SW 1271 (cell line): ENCODE measurements at places on chromosomes 4 and X.

DNA sequence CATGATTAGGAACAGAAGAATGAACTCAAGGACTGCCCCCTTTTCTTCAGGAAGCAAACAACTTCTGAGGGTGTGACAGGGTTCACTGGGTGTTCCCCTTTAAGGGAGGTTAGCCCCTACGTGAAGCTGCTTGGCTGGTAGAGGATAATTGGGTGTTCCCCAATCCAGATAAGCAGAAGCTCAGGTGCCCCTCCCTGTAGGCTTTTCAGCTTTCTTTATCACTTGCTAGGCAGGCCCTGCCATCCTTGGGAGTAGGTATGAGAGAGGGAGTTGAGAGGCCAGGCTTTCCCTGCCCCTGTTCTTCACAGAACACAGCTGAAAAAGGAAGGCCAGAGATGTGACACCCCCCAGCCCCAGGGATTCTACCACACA is 44.2 kb downstream of the RTL9 start:
- no peak for DNase-seq

DNA sequence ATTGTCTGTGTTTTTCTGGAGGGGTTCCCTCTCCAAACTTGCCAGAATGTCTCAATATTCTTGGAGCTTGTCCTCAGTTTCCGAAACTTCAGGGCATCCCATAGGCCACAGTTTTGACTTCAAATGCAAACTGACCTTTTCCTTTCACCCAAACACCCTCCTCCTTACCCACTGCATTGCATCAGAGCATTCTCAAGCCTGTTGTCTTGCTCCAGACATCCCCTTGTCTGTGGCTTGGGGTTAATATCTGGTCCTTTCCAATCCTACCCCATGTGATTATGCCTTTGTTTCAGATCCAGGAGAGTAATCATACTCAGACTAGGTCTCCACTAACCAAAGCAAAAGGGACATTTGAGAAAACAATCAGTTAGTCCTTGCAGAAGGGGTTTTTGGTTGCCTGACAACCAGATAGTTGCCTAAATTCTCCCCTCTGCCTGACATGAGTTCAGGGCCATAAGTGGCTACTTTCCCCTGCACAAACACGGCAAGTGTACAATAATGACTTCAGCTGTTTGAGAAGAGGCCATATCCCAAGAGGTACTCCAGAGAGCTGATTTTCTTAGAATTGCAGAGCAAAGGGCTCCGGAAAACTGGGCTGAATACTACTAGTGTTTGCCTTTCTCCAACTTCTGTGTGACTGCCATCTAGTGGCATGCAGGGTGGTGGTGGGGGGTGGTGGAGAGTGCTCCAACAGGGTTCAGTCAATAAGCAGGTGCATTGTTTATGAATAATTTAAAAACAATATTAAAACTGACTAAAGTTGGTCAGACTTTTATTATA is 130.2 kb downstream of the CHRDL1 start:
- no peak for DNase-seq

GRCh38 chr4:137124278-137124932 is 407.9 kb downstream of the PCDH18 start:
- DNase-seq: no peak

- no peak for DNase-seq
These were observed 228.7 kb downstream of the OPHN1 start for GRCh38 chrX:68204521-68205038.

GRCh38 chr4:185404031-185404430 is 7.4 kb downstream of the ANKRD37 start:
- no peak for DNase-seq

DNA sequence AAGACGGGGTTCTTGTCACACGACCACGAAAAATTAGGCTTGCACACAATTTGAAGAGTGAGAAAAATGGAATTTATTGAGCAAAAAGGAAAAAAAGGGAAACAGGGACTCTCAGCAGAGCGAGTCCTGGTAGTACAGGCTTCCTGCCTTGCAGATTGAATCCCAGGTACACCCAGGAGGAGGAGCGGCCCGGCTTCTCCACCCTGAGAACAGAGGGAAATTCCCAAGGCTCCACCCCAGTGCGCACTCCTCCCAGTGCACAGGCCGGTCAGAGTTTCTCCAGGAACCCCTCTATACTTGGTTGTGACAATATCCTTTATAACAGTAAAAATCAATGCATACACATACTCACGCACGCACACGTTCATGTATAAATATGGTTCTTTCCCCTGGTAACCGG is 22.0 kb downstream of the SLC4A4 start:
- DNase-seq: no peak

DNA sequence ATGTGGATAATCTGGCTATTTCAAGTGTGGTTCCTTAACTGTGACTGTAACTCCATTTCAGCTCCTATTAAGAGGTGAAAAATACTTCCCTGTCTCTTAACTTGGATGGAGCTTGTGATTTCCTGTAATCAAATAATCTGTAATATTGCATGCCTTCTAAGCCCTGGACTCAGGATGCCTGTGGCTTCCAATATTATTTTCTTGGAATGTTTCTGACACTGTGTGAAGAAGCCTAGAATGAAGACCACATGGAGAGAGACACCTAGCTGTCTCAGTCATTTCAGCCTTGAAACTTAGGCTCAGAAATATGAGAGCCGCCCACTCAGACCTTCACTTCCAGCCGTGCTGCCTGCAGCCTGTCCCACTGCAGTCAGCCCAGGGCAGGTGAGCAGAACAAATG is 544.3 kb downstream of the TRIML1 start:
- DNase-seq: no peak

DNA sequence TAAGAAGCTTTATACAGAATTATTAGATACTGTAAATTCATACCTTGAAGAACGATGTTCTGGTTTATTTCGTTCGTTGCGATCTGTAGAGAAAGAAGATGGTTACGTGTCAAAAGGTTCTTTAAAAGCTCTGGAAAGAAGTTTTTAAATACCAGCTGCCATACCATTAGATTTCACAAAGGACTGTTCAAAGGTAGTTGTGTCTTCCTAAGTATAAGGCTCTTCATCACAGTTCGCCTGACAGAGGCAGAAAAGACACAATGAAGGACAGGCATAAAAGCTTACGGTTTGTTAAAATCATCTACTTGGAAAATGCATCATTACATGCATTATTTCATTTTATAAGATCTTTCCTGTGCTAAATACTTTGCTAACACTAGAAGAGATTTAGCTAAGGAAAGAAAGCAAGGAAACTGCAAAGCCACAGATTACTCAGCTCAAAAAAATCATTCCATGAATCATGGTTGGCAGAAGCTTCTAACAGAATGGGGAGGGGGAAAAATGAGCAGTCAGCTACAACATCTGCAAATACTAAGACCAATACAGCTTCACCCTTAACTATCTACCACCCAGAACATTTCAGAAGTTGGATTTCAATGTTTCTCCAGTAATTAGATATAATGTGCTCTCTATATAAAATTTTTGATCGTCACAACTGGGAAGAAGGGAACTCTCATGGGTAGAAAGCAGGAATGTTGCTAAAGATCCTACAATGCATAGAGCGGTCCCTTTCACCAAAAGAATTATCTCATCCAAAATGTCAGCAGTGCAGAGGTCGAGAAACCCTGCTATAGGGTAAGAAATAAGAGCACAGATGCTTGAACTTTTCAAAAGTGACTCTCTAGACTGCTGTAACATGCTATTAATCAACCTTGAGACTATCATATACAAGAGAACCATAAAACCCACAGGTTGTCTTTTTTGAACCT is 50.7 kb upstream of the PRSS48 start:
- peak; percentile 55 for DNase-seq

- no peak for DNase-seq
These were observed 103.8 kb upstream of the LEF1 start for GRCh38 chr4:108272561-108272960.

DNA sequence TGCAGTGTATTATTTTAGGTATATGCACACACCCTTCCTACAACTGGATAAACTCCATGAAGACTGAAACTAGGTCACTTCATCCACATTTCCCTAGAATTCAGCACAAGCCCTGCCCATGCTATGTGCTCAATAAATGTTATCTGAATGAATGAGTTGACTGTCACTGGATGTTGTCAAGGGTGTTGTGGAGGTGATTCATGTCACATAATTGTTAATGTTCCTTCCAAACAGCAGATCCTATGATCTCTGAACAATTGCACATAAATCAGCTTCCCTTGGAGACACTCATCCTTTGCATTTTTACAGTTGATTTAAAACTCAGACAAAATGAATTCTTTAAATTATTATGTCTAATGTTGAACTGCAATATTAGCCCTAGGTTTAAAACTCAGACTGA is 154.7 kb downstream of the TSPAN5 start:
- DNase-seq: no peak

GRCh38 chrX:80879143-80879542 is 69.5 kb upstream of the BRWD3 start:
- no peak for DNase-seq

- DNase-seq: no peak
These were observed 1453.4 kb downstream of the STIM2 start for GRCh38 chr4:28313729-28314713.

GRCh38 chrX:30824275-30824674 is 64.8 kb downstream of the TAB3 start:
- DNase-seq: no peak

GRCh38 chr4:180363815-180364214 is 1879.4 kb upstream of the TENM3 start:
- DNase-seq: no peak

DNA sequence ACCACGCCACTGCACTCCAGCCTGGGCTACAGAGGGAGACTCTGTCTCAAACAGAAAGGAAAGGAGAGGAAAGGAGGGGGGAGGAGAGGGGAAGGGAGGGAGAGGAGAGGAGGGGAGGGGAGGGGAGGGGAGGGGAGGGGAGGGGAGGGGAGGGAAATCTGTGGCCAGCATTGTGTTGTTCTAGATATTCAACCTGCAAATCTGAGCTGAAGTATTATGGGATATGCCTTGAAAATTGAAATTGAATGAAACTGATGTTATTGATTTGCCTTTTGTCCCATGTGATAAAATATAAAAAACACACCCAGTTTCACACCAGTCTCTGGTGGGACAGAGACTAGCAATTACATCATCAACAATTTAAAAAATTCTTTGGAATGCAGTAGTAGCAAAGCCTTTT is 1.5 kb downstream of the SMIM31 start:
- no peak for DNase-seq

DNA sequence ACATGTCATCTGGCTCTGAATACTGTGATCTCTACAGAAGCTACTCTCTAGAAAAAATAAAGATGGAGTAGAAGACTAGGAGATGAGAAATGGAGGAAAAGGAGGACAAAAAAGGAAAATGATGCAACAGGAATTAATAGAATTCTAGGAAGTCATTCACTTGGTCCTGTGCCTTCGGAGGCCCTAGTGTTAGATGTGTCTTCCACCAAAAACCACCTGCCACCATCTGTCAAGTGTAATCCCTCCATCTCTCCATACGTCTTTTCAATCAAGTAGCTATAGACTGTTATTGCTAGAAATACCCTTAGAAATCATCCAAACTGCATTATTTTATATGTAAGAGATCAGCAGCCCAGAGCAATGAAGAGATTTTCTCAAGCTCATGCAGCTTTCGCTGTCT is 2.9 kb upstream of the RAB41 start:
- no peak for DNase-seq

- DNase-seq: no peak
These were observed 31.6 kb upstream of the MRFAP1 start for GRCh38 chr4:6608758-6609414.

GRCh38 chr4:11446155-11446811 is 17.6 kb upstream of the HS3ST1 start:
- no peak for DNase-seq

DNA sequence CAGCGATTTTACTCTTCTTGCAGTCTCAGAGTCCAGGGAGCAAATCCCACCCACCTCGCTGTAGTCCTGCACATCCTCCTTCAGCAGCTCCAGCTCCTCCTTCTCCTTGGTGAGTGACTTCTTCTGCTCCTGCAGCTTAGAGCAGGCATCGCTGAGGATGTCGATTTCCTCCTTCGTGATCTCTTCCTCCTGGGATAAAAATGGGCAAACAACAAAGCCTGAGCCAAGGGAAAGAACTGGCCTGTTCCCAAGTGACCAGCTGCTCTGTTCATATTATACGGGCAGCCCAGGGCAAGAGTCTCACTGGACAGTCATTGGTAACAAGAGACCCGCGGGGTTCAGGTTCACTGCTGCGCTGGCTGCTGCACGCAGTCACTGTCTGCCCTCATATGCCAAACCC is 26.2 kb downstream of the FGFR3 start:
- DNase-seq: no peak

DNA sequence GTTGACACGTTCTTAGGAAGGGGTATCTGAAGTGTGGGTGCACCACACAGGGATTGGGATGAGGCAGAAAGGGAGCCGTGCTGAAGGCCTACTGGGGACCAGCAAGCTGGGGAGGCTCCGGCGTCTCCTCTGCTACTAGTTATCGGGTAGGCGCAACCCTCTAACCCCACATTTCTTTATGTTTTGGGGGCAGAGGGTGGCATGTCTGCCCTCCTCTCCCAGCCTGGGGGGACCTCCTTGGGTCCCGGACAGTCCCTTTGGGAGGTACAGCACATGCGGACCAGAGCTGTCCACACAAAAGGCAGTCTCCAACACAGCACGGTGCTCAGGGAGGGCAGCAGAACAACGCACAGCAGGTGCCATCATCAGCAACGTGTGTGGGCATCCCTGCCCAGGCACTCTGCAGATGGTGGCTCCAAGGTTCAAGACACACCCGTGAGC is 33.2 kb downstream of the WDR1 start:
- no peak for DNase-seq

DNA sequence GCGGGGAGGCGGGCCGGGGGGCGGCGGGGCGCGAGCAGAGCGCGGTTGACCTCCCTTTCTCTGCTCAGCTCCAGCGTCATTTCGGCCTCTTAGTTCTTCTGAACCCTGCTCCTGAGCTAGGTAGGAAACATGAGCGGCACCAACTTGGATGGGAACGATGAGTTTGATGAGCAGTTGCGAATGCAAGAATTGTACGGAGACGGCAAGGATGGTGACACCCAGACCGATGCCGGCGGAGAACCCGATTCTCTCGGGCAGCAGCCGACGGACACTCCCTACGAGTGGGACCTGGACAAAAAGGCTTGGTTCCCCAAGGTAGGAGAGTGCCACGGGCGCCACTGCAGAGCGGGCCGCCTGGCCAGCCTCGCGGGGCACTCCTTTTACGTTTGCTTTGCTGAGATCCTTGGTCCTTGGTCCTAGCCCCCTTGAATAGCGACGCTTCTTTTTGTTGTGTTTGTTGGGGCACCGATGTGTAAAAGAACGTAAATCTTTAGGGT is at the start of gene HTATSF1:
Gene HTATSF1 (plus strand): TSS at position 37 of the 497 bp plus-strand sequence. CDS start 93 bp downstream, at position 130.
- peak; percentile 12 for DNase-seq

- DNase-seq: no peak
These were observed 32.3 kb upstream of the KDR start for GRCh38 chr4:55157559-55158277.

DNA sequence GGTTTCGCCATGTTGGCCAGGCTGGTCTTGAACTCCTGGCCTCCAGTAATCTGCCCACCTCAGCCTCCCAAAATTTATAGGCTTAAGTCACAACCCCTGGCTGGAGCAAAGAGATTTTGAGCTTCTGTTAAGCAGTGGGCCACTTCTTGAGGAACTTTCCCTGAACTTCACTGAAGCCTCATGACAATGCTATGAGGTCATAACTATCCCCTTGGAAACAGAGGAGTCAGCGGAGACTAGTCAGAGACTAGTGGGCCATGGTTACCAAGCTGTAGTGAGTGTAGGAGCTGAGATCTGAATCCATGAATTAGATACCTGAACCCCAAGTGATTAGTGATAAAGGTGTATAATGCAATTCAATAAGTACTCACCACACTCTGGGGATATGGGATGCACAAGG is 145.1 kb upstream of the MSX1 start:
- DNase-seq: no peak
